CD4-positive, alpha-beta T cell treated with Interleukin-15 for 1 hour (primary cell): ENCODE measurements at places on chromosomes 4 and X.

GRCh38 chrX:70134116-70134477 is 850 bp downstream of the IGBP1 start:
- no peak for DNase-seq

DNA sequence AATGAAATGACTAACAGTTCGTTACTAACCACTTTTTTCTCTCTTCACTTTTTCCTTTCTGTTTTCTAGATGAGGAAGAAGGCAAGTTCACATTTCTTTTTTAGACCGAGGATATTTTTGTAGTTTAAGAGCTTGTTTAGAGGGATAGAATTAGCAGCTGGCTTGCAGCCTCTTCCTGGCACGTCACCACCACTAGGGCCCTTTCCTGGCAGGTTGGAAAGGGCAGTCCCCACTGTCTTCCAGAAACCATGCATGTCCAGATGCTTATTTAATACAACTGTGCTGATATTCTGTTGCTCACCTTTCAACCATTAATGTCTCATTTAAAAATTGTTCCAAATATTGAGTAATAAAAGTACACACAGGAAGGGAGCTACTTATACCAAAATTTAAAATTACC is 209.5 kb upstream of the PACRGL start:
- DNase-seq, result no peak

GRCh38 chrX:18424482-18425198 is 768 bp upstream of the CDKL5 start:
- DNase-seq, result peak; percentile 20

GRCh38 chrX:115892056-115892708 is 278.4 kb upstream of the AGTR2 start:
- DNase-seq, result no peak

DNA sequence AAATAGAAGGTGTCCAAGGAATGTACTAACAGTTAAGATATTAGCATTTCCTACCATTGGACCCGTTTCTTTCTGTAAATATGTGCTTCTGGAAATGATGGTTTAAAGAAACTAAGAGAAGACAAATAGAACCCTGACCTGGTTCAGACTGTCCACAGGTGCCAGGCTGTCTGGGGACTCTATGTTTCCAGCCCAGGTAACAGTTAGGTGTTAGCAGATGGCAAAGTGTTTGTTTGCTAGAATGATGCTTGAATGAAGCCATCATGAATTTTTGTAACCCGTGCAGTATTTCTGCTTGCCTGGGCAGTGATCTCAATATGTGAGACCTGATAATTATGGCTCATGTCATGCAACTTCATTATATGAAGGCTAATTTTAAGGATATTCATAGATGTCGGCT is 87.5 kb downstream of the LRRC66 start:
- no peak for DNase-seq

- DNase-seq, result no peak
Observed at GRCh38 chr4:173436771-173437265, 37.9 kb upstream of the SCRG1 start.

DNA sequence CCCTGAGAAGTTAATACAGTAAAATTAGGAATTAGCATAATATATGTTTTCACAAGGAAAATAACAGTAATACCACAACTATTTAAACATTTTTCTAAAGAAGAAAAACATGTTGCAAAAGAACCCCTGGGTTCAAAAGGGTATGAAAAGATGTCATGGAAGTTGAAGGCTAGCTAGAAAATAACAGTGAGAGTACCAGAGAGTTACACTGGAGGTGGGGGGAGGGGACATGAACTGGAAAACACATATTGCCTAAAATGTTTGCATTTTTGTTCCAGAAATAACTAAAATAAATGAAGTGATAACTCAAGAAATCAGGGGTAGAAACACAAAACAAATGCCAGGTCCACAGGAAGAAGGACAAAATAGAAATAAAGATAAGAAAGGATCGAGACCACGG is 336.6 kb upstream of the MAD2L1 start:
- no peak for DNase-seq

DNA sequence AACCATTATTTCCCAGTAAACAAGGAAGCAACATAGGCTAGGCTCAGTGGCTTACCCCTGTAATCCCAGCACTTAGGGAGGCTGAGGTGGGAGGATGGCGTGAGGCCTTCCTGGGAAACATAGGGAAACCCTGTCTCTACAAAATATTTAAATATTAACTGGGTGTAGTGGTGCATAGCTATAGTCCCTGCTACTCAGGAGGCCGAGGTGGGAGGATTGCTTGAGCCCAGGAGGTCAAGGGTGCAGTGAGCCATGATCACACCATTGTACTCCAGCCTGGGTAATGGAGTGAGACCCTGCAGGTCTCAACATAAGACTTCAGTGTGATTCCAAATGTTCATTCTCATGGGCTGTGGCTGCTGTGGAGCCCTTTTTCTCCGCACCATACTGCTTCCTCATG is 34.9 kb downstream of the FHDC1 start:
- DNase-seq, result no peak

- DNase-seq, result no peak
Observed at GRCh38 chrX:126064901-126065541, 101.1 kb downstream of the DCAF12L2 start.

DNA sequence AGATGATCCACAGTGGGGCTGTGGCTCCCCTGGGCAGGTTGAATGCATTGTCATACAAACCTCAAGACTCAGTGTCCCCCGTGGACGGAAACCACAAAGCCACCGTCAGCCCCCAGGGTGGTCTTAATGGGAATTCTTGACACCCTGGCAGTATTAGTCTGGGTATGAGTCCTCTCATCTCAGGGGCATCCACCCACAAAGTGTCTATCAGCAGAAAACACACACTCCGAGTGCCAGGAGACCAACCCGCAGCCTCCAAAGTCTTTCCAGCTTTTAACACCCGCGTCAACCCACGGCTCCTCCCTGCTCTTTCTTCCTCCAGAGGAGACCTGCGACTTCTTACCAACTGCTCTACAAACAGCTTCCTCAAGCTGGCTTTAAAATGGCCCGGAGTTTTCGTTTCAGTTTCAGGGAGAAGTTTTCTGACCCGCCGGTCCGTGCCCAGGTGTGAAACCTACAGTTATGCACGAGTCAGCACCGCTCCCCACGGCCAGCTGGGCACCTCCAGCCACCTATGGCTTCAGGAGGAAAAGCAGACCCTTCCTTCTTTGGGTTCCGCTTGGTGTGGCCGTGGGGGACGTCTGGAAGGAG is 14.4 kb upstream of the ASMTL start:
- DNase-seq, result peak; percentile 61

- DNase-seq, result no peak
Observed at GRCh38 chr4:132333724-132334047, 815.4 kb upstream of the PCDH10 start.

DNA sequence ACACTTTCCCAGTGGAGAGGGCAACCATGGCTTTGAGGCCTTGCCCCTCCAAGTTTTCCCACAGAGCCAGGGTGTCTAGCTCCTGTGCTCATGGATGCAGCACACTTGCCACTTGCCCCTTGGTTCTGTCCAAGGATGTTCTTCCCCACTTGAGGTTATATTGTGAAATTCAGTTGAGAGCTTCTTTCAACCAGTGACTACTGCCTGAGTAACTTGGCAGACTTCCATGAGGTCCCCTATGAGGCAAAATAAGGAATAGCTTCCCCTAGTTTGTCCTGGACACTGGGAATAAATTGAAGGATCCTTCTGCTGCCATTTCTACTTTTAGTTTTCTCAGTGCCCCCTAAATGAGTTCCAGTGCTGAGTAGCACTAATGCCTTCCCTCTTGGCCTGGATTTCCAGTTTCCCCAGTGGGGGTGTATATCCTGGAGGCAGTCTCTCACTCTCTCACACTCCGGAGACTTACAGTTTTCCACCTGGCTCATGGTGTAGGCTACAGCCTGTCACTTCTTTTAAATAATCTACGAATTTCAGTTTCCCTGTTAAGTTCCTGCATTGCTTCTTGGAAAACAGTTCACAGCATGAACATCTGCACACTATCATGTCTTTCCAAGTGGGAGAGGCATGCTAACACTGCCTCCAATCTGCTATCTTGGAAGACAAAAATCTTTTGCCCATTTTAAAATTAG is 36.4 kb upstream of the ADH4 start:
- DNase-seq, result no peak

- DNase-seq, result no peak
Observed at GRCh38 chr4:118589471-118590055, 95.6 kb upstream of the METTL14 start.

- DNase-seq, result no peak
Observed at GRCh38 chrX:153533091-153533490, 15.6 kb downstream of the ATP2B3 start.

DNA sequence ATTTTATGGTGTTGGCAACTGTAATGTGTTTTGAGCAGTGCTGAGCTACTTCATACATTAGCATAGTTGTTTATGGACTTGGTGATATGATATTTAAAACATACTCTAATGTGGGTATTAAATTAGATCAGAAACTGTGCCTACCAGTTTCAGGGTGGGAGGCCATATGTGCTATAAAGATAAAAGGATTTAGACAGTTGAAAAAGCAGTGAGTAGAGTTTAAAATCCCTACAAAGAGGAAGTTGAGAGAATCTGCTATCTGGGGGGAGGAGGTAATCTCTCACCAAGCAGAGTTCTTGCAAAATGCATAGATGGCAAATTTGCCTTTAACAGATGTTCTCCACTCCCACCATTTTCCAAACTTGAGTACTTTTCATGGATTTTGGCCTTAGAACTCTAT is 154.5 kb downstream of the SPOCK3 start:
- DNase-seq, result no peak

DNA sequence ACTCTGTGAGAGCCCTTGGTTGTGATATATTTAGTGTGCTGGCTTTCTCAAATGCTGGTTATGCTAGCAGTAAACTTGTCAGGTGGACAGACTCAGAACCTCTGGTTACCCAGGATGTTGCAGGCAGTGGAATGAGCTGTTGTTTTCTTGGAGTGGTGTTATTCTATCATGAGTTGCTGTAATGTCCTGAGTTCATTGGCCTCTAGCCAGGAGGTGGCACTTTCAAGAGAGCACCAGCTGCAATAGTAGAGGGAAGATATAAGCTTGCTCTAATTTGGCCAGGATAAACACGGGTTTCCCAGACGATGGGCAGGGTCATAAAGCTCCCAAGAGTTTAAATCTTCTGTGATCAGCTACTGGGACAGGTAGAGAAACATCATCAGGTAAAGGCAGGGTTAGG is 95.0 kb upstream of the UBQLN2 start:
- no peak for DNase-seq

DNA sequence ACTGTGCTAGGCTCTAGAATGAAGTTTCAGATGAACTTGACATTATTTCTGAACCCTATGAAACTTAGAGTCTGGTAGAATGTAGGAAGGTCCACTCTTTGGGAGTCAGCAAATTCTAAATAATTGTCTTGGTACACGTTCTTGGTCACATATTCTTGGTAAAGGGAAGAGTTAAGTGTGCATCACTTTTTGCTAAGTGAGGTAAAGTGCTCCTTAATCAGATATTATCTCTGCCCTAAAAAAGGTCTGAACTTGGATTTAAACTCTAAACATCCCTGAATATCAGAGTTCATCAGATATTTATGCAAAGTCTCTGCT is 7.2 kb downstream of the OCIAD2 start:
- no peak for DNase-seq

- DNase-seq, result no peak
Observed at GRCh38 chr4:143346206-143346605, 9.5 kb downstream of the GAB1 start.

DNA sequence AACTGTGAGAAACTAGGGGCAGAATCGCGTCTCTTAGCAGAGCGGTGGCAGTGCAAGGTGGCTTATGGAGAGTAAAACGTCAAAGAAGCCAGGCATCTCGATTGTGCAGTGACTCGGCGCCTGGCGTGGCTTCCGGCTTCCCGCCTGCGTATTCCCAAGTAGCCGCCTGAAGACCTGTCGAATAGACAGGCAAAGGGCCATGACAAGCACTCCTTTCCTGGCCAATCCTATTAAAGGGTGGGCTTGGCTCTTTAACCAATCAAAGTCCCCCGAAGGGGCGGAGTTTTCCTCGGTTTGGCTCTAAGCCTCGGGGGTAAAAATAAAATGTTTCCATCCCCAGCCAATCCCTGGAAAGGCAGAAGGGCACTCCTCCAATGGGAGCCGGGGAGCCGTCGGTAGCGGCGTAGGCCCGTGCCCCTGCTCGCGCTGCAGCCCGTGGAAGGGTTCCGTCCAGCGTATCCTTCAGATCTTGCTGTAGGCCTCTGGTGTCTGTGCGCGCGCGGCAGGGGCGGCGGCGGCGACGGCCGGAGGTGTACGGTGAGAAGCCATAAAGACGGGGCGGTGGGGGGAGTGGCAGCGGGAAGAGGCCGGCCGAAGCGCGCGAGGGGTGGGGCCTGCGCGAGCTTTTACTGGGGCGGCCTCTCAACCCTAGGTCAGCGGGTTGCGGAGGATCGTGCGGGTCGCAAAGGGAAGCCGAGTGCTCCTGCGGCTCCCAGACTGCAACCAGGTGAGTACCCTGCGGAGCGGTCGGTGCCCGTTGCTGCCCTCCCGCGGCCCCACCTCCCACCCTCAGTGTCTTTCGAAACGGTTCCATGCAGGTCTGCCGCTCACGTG is at the start of gene KANTR:
KANTR (plus strand) TSS at position 395 of the 834 bp plus-strand sequence. CDS start 30,131 bp downstream, outside the sequence.
- DNase-seq, result peak; percentile 84

DNA sequence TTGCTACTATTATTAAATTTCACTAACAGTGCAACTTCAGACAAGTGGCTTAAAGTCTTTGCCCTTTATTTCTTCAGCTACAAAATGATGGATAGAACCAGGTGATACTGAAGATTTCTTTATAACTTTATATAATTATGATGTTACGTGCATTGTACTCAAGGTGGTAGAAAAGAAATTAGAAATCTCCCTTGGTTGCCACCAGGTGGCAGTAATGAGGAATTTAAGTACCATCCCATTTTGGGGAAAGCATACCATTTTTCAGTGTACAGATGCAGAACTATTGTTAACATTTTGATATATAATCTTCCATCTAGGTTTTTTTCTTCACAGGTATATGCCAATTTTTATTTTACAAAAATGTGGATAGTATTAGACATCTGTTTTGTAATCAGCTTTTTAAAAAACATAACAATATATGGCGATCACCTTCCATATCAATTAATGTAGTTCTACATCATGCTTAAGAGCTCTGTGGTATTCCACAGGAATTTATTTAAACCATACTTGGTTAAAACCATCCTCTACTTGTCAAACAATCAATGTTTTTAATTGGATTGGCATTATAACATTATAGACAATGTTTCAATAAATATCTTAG is 37.7 kb upstream of the RAB33B start:
- no peak for DNase-seq
